ENCODE measurements at places on chromosomes 1 and 21.

DNA sequence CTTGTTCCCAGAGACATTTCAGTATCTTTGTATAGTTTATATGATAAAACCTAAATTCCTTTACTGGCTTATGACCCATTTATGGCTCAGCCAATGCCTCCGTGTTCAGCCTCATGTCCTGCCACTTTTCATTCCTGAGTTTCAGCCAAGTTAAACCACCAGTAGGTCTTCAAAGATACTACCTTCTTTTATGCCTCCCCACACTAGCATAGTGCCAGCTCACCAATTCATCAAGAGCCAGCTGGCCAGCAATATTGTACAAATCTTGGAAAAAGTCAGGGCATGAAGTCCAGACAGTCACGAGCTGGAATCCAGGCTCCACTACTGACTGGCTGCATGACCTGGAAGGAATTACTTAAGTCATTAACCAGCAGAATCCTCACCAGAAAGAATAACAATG, 446.0 kb downstream of the GPATCH2 start:
- ATAC-seq: no peak

DNA sequence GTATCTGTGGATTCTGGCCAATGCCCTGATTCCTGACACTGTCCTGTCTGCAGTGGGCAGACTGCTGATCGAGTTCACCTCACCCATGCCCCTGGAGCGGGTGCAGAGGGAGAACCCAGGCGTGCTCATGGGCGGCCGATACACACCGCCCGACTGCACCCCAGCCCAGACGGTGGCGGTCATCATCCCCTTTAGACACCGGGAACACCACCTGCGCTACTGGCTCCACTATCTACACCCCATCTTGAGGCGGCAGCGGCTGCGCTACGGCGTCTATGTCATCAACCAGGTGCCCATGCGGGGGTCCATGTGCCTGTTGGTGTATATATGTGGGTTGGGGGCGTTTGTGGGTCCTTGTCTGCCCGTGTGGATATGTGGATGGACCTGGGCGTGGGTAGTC, 2.6 kb downstream of the B4GALT2 start:
- no peak for ATAC-seq

GRCh38 chr1:214496126-214496525, 55.3 kb downstream of the PTPN14 start:
- no peak for ATAC-seq

- ATAC-seq: no peak
Measured at GRCh38 chr1:53024117-53024516, 37.9 kb upstream of the PODN start.

- ATAC-seq: no peak
Measured at GRCh38 chr1:38153066-38153777, 106.6 kb upstream of the POU3F1 start.

GRCh38 chr1:52296345-52296744, 69.7 kb downstream of the CC2D1B start:
- ATAC-seq: no peak

GRCh38 chr1:161966067-161966466, 57.6 kb downstream of the OLFML2B start:
- ATAC-seq: no peak

DNA sequence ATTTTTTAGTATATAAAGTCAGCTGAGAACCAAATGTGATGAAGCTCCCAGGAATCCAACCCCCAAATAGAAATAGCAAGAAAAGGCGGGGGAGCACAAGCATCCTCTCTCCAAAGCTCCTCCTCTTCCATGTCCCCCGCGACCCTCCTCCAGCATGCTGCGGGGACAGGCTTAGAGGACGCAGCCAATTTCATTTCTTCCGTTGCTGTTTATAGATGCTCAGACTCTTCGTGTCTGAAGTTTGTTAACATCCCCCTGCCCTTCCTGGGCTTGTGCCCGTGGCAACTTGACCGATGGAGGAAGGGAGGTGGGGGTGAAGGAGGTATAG, 754 bp upstream of the NPPA start:
- no peak for ATAC-seq

DNA sequence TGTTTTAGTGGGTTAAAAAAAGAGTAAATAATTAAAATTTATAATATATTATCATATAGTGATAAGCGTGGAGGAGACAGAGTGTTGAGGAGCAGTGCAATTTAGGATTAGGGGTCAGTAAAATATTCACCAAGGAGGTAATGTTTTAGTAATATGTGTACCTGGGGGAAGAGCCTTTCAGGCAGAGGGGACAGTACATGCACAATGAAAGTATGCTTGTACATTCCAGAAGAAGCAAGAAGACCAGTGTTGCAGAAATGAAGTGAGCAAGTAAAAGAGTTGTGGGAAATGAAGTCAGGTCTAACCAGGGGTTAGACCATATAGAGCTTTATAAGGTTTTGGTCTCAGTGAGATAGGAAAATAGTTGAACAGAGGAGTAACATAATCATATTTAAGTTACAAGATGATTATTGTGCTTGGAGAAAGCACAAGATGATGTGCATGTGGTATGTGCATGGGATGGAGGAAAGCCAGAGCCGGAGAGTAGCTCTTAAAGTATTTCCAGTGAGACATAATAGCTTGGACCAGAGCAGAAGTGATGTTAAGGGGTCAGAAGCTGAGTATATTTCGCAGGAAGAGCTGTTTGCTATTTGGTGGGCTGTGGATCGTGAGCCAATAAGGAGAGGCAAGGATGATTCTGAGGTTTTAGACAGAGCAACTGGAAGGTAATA, 44.8 kb downstream of the SNX7 start:
- no peak for ATAC-seq

Data from motor neuron (in vitro differentiated cells).